GM06990 (cell line): ENCODE measurements at places on chromosomes 12 and 14.

DNA sequence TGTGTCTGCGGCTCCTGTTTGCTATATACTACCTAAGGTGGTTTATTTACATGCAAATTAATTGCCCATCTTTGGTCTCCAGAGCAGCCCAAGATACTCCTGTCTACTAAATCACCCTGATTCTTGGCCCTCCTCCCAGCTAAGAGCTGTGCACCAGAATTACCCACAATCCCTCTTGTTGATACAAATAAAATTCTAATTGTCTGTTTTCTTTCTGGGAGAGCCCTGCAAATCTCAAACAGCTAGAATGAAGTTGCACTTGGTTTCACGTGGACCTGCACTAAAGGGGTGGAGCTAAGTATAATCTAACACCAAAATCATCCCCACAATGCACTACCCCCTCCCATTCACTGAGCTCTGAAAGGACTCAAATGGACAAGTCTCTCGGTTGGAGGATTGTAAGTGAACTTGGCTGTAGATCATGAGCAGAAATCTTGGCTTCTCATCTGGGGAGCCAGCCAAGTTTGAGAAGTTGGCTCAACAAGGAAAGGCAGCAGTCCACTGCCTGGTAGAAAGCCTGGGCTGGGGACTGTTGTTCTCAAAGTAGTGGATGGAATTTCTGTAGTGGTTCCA is 6.6 kb downstream of the MAX start:
- DNase-seq: no peak

DNA sequence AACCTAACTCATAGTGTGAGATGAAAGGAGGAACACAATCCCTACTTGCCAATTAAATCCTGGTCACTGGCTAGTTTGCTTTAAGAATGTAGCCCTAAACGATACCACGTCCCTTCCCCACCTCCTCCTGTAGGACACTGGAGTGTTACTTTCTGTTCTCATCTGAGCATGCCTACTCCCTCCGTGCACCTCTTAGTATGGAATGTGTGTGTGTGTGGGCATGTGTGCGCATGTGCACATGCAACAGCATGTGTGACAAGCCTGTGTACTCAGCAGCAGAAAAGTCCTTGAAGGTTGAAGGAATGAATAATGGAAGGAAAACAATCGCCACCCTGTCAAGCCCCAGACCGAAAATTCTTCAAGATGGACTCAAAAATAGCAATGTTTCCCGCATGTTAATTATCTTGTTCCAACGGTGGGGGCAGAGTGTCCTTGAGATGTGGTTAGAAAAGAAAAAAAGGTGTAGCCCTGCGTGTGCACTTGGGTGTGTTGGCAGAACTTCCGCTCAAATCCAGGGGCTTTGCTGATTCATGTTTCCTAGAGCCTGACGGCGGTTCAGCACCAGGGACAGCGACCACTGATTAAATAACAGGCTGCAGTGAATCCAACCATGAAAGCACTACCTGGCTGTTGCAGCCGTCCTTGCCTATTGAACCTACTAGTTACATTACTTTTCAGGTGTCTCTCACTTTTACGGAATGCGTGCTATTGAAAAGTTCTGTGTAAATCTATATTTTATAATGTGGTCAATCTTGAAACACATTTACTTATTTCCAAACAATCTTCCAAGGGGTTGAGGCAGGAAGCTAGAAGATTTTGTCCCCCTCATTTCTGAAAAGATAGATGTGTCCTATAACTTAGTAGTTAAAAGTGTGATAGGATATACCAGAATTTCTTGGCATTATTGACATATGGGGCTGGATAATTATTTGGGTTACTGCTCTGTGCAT is 79.8 kb downstream of the SRRM4 start:
- no peak for DNase-seq

- no peak for DNase-seq
Measured at GRCh38 chr12:104792570-104792969, 165.5 kb downstream of the SLC41A2 start.

DNA sequence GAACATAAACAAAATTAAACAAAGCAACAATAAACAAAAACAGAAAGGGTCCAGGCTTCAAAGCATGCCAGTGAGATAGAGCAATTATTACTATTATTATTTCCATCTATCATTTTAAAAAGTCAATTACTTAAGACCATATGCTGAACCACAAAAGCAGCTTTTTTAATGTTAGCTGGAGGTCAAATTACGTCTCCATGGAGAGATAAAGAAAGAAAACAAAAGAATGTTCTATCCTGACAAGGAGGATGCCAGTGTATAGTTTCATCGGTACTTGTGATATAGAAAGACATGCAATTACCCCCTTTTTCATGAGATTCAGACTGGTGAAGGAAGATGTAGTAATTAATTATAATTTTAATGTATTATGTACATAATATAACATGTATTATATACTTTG is 81.6 kb upstream of the DCN start:
- DNase-seq: no peak

DNA sequence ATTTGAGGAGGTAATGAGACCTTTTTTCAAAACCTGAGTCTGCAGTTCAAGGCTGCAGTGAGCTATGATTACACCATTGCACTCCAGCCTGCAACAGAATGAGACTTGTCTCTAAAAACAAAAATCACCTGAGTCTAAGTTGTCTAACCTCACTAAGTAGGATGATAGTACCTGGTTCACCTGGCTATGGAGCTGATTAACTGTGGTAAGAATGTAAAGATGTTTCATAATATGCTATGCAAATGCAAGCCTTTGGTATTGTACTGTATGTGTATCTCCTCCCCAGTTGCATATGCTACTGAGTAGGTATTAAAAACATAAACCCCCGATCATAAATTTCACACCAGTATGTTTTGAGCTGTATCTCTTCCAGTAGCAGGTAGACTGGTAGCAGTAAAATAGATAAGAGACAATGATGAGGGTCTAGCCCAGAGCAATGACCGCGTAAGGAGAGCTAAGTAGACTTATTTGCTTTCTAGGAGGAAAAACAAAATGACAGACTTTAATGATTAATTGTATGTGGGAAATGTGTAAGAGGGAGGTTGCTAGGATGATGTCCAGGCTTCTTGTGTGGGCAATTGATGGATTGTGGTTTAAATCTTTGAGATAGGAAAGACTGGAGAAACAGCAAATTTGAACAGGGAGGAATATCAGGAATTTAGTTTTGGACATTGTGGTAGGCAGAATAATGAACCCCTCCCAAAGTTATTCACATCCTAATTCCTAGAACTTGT is 41.6 kb upstream of the EGLN3 start:
- DNase-seq: no peak

GRCh38 chr12:4796694-4797482 is 76.7 kb downstream of the GALNT8 start:
- no peak for DNase-seq

GRCh38 chr12:14618983-14619382 is 51.3 kb upstream of the PLBD1 start:
- no peak for DNase-seq

GRCh38 chr12:28130625-28131598 is 59.3 kb upstream of the CCDC91 start:
- no peak for DNase-seq

GRCh38 chr12:78672033-78672432 is 192.5 kb upstream of the SYT1 start:
- no peak for DNase-seq

GRCh38 chr12:105214148-105214547 is 21.8 kb downstream of the APPL2 start:
- DNase-seq: no peak
